ENCODE measurements at places on chromosomes 12 and 14. TPM values are rescaled to one million over a fixed set of nuclear protein-coding genes. Genes with fewer than 3 reads are reported as not detected.

- DNase-seq = no peak
These were observed 47.5 kb upstream of the DDX11 start for GRCh38 chr12:31026202-31026601.

- DNase-seq = peak; percentile 69
These were observed 574 bp downstream of the WNK1 start for GRCh38 chr12:752695-753610.

DNA sequence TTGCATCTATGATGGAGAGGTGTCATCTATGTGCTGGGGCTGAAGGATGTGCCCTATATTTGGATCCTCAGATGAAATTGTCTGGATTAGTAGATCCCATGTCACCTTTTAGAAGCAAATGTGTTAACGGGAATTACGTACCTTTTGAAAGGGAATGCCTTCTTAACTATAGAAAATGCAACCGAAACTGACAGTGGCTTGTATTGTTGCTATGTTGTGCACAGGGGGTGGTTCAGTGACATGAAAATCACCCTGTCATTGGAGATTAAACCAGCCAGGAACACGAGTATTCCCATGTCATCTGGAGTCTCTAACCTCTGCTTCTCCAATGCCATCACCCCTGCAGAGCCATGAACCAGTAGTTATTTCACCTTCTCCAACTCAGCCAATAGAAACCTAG lies 110.2 kb downstream of the METTL25 start:
- DNase-seq = no peak

METTL17 gene
- 59.7 TPM for total RNA-seq

KLHL33 gene
- not detected for total RNA-seq

Data from type B pancreatic cell (in vitro differentiated cells).